ENCODE measurements at places on chromosomes 5 and 9.

DNA sequence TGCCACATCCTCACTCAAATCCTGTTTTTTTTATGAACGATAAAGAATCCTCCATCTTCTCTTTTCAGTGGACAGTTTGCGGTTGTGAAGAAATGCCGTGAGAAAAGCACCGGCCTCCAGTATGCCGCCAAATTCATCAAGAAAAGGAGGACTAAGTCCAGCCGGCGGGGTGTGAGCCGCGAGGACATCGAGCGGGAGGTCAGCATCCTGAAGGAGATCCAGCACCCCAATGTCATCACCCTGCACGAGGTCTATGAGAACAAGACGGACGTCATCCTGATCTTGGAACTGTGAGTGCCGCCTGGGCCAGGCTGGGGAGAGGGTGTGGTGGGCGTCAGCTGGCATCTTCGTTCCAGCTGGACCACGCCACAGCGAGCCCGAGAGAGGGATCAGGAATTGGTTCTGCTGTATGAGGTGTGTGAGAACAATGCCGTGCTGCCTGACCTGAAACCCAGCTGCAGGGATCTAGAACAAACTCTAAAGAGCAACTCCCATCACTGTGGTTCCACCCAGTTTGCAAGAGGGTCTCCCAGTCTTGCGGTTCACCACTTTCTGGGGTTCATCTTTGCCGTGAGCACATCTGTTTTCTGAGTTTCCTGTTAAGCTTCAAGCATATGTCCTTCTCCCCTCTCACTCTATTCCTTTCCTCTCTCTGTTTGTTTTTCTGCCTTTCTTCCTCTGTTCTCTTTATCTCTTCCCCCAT, 107.4 kb downstream of the DAPK1 start:
- DNase-seq = no peak

DNA sequence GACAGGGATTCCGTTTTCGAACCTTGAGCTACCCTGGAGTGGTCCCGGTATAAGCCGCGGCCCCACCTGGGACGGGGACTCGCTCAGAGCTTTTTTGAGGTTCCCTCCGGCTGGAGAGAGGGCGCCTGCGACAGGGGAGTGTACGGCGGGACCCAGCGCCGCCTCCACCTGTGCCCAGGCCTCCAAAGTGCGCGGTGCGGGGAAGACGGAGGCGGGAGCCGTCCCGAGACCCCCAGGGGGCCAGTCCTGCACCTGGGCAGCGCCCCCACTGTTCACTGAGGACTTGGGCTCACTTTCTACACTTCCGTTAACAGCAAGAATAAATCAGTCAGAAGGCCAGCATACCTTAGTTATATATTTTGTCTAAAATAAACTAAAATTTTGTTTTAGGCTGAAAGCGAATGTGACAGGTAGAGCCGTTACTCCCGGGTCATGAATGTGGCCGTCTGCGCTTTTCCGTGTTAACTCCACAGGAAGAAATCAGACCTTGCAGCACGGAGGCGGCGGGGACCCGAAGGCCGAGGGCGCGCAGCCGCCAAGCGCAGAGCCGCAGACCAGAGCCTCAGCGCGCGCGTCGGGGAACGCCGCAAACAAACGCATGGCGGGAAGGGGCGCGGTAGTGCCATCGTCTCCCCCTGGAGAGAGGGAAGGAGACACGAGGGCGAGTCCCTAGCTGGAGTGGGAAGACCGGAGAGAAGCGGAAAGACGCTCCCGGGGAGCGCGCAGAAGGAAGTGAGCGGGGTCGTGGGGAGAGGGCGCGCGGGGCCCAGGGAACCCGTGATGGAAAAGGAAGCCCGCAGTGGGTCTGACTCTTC, 14.1 kb downstream of the TRIM7 start:
- DNase-seq = peak; percentile 63

DNA sequence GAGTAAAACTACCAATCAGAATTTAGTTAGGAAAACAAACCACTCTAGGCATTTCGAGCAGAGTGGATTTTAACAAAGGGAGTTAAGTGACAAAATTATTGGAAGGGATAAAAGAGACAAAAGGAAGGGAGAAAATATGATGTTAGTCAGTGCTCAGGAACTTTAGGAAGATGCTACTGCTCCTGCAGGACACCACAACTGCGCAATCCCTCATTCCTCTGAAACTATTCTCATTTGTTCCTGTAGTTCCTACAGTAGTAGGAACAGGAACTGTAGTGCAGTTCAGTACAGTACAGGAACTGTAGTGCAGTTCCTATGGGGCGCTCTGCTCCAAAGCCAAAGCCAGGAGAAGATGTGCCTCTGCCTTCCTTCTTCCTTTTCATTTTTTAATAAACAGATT, 29.9 kb upstream of the MEGF10 start:
- no peak for DNase-seq

- no peak for DNase-seq
Measured at GRCh38 chr9:70474413-70474812, 60.0 kb upstream of the KLF9 start.

DNA sequence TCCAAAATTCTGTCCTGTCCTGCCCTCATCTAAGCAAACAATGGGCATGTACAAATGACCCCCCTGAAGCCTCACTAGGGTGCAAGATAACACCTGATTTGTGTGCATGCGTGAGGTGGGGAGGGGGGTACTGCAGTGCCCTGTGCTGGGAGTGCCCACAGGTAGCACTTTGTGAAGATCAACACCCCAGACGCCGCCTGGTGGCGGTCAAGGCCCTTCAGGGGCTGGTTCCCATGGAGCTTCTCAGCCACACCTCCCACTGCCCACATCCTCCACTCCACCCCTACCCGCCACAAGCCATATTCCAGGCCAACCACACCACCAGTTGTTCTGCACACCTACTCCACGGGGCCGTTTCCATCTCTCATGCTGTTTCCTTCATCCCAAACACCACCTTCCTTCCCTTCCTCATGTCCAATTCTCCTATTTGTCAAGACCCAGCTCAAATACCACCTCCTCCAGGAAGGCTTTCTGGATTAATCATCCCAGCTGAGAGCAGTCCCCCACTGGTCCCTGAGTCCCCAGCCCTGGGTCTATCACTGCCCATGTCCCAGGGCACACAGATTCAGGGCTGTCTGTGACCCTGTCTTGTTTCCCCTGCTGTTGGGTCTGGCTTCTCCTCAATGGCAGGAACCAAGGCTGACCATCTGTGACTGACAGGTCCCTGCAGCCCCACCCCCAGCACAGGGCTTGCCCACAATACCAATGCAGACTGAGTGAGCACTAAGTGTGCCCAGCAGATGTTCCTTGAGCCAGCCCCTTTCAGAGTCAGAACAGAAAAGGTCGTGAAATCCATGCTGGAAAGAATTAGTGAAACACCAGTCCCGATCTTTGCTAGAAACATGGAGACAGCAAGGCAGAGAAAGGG, 178.4 kb downstream of the PAX5 start:
- DNase-seq = peak; percentile 15

DNA sequence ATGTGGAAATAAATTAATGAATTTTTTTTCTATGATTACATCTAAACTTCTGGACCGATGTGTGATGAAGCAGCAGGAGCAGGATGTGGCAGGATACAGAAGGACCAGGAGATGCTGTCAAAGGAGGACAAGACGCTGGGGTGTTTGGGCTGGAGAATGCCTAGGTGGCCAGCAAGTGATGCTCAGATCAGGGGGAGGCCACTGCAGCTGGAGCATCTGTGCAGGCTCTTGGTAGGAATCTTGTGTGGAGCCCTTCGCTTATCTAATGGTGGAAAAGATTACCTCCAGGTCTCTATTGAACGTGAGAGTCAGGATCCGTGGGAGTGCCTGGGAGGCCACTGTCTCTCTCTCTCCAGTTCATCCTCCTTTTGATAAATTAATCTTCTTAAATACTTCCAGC, 79.8 kb downstream of the MRPL36 start:
- no peak for DNase-seq

DNA sequence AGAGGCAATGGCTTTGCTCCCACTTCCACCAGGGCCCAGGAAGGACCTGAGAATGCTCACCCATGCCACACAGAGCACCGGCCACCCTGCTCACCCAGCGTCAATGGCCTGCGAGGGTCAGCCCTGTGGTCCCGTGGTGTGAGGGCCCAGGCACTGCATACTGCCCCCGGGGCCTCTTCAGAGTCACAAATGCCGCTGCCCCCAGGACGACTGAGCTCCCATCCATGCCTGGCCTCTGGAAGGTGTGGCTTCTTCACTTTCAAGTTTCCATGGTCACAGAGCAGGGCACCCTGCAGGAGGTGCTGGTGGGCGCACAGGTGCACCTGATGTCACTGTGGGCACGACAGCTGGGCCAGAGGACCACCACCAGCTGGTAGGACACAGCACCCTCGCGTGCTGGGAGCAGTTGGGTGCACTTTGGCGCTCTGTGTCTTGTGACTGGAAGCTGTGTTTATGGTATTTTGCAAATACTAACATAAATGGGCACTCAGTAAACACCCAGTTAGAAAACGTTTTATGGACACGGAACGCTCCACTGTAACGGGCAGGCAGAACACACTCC, 12.5 kb upstream of the ZDHHC11 start:
- DNase-seq = no peak

GRCh38 chr9:74940600-74940999, 12.1 kb downstream of the C9orf40 start:
- DNase-seq = peak; percentile 86

DNA sequence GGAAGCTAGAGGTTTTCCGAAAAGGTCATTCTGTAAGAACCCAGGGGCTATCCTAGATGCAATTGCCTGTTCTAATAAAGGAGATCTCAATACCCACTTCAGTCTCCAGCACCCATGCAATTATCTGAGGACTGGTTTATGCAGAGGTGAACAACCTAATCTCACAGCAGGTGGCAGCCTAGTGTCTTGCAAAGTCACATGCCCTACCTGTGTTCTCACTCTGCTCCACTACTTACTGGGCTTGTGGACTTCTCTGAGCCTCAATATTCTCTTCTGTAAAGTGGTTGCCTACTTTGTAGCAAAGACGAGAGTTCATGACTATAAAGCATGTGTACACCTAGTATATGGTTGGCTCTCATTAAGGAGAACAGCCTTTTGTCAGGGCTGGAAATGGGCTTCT, 21.0 kb upstream of the ALDH1B1 start:
- no peak for DNase-seq

DNA sequence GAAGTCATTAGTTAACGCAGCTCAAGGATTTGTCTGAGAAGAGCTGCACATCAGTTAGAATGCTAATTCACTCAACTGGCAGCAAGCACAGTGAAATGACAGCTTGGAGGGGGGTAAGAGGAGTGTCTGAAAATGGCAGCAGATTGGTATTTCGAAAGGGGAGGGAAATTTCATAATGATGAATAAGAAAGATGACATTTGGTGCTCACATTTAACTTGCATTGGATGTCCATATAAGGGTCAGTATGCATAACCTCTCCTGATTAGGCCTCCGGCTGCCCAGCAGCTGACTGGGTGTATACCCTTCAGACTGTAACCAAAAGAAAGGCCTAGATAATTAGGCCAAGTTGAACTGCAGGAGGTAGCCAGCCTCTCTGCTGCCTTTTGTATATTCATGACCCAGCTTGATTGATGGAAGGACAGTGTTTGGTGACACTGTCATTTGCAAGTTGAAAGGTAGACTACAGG, 131.0 kb downstream of the PBX3 start:
- peak; percentile 28 for DNase-seq

DNA sequence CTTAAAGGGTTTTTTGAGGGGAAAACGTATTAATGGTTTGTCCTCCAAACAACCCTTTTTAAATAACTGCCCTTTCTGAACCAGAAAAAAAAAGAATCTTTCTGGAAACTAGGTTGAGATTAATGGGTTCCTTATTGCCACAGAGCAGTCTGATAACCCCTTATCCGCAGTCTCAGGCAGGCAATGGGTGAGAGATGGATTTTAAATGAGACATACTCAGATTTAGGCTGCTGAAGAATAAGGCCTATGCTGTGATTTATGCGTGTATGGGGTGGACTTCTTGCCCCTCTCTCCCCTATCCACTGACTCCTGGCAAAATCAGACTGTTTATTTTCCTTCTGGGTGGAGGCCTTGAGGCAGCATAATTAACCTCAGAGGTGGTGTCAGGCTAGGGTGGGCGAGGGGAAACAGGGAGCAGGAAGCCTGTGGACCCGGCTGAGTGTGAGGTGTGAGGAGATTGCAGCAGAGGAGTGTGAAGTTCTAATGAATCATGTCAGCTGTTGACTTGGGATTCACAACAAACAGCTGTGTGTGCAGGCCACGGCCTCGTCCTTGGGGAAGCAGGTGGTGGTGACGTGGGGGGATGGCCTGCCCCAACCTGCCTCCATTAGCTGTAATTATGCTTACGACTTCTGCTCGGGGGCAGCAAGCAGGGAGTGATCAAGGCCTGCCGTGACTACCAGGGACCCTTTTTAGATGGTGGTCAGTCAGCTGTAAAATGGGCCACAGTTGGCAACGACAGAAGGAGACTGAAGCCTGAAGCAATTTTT, 196.4 kb downstream of the SEMA6A start:
- DNase-seq = no peak

DNA sequence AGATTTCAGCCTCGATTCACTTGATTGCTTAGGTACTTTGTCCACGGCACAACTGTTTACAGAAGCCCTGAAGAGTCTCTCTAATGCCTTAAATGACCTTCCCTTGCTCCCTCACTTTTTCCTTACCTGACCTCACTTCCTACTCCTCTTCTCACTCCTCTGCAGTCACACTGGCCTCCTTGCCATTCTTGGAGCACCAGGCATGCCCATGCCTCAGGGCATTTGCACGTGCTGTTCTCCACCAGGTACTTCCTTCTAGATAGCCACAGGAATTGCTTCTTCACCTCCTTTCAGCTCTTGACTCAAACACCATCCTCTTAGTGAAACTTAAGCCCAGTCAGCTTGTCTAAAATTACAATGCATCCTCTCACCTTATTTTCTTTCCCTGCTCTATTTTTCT, 52.4 kb upstream of the TRAF1 start:
- DNase-seq = no peak

- DNase-seq = no peak
Measured at GRCh38 chr9:109250771-109251079, 70.1 kb downstream of the EPB41L4B start.

GRCh38 chr5:26649000-26649399, 389.4 kb downstream of the CDH9 start:
- no peak for DNase-seq

DNA sequence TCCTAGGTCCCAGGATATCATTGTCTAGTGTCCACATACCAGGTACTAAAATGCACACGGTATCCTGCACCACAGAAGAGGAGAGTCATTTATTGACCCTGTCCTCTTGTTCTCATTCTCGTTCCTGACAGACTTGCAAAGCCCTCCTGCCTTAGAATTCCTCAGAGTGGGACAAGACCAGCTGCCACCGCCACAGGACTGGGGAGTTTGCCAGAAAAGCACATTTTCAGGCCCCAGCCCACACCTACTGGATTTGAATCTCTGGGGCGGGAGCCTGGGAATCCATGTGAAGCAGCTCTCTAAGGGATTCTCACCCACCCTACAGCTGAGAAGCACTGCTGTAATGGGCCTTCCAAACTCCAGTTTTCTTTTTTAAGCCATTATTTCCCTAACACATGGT, 68.0 kb upstream of the FANCC start:
- no peak for DNase-seq

Measured in RKO (cell line).